ENCODE measurements at places on chromosomes 3 and 15.

- no peak for DNase-seq
Measured at GRCh38 chr3:47429476-47430270, 46.1 kb downstream of the SCAP start.

- DNase-seq, result no peak
Measured at GRCh38 chr3:111712294-111713167, 117.4 kb upstream of the ZBED2 start.

DNA sequence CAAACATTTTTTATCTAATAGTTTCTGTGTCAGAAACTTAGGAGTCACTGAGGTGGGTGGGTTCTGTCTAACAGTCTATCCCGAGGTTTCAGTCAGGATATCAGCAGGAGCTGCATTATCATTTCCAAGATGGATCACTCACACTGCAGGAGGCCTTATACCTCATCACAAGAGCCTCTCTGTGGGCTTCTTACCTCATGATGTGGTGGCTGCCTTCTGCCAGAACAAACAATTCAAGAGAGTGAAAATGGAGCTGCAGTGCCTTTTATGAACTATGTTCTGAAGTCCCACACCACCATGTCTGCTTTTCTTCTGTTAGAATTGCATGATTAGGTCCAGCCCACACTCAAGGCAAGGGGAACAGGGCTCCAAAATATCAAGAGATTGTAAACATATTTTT is 27.9 kb downstream of the RFX7 start:
- DNase-seq, result no peak

DNA sequence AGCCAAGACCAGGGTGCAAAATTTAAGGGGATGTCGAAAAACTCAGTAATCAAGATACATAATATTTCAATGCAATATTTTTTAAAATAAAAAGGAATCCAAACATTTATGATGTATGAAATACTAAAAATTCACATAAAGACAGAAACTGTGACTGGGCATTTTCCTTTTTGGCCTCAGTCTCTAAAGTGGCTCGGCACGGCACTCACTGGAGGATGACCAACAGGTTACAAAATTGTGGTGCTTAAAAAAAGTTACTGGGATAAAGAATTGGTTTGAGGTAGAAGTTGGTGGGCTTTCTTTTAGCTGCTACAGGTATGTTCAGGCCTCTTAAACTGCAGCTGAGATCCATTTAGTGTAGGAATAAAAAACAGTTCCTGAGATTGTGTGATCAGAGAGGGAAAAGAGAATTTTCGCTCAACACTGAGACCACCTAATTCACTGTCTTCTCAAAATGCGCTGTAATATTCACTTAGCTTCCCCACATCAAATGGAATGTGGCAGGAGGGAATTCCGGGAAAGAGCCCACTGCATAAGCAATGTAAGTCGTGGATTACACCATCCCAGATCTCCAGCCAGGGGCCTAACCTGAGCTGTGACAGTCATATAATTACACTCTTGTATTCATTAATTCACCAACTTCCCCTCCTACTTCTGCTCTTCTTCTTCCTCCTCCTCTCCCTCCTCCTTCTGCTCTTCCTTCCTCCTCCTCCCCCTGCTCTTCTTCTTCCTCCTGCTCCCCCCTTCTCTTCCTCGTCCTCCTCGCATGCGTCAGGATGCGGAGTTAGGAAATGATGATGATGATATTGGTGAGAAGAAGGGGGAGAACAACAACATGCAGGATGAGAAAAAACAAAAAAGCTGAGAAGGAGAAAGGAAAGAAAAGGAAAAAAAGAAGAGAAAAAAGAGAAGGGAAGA is 45.9 kb downstream of the HES1 start:
- no peak for DNase-seq

DNA sequence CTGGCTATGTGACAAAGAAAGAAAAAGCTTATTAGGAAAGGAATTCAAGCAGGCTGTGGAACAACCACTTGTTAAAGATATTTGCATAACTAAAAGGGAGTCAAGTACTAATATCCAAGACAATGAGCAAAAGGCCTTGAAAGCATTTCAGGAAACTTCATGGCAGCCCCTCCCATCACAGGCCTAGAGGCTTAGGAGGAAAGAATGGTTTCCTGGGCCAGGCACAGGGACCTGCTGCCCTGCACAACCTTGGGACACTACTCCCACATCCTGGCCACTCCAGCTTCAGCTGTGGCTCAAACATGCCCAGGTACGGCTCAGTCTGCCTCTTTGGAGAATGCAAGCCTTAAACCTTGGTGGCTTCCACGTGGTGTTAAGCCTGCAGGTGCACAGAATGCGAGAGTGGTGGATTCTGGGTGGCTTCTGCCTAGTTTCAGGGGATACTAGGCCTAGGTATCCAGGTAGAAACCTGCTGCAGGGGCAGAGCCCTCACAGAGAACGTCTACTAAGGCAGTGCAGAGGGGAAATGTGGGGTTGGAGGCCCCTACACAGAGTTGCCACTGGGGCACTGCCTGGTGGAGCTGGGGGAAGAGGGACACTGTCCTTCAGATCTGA is 121.6 kb downstream of the OPA1 start:
- no peak for DNase-seq

Measured in pulmonary artery endothelial cell (primary cell).